Activated T-helper 9 cell treated with anti-CD3 and anti-CD28 coated beads, Interleukin-2, amount 50 U/mL, for 16 hours (primary cell): ENCODE measurements at places on chromosomes 7 and 10.
A peak's percentile ranks its signal among the peaks of the same experiment; 100 is the strongest.

DNA sequence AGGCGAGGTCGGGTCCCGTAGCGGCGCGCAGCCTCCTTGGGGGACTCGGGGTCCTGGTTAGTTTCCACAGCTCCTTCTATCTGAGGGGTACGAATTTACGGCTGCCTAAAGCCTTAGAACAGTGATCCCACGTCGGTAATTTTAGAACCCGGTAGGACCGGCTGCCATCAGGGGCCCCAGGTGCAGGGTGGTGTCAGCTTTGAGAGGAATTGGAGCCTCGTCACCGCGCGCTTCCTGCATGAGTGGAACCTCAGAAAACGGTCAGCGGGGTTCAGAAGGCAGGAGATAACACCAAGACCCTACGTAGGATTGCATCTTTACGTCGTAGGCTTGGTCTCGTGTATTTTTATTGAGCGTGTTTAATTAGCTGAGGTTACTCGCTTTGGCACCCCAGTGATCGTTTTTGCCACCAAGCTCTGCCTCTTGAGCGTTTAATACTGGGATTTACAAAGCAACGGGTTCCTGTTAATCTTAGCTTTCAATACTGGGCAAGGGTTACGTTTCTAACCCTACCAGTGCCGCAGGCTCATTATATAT is 443 bp downstream of the RNF32 start:
- DNase-seq = peak; percentile 21

DNA sequence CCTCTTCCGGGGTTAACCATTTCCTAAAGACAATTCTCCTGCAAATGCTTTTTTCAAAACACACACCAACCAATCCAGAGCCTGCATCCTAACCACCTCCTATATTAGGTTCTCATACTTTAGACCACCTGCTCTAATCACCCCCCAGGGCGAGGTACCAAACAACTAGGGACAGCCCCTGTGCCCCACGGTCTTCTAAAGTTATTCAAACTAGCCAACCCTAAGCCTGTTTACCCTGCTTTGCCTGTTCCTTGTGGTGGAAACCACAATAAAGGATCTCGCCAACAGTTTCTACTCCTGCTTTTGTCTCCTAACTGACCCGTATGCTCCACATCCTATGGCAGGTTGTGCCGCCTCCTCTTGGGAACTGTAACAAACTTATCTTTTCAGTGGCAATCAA is 21.1 kb downstream of the SP4 start:
- DNase-seq = no peak

DNA sequence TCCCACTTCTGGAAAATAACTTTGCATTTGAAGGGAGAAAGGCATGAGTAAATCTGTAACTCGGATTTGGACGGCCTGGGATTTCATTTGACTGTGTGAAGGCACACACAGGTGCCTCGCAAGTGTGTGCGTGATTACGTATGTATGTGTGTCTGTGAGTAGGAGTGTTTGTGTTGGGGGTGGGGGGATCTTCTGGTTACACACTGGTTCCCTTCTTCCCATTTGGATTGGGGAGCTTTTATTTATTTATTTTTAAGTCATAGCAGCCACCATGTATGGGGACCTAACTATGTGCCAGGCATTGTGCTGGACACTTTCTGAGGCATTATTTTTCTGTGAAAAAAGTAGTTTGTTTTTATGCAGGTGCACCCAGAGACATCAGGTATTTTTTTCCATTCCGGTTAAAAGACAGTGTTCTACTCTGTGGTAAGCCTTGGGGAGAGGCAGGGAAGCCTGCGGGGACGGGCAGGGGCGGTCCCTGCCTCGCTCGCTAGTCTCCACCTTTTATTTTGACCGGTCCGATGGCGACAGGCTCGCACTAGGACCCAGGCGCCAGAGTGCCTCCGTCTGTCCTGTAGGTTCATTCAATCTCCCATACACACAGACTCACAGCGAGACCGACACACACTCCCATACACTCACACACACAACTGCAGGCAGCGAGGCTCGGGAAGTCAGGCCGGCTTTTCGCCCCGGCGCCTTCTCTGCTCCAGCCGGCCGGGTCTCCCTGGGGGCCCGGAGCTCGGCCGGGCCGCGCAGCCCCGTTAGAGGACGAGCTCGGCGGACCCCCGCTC is at the start of gene MXI1:
Gene MXI1, plus strand, starts transcription at position 595 of the 794 bp plus-strand sequence. CDS start 204 bp downstream, outside the sequence.
- no peak for DNase-seq

DNA sequence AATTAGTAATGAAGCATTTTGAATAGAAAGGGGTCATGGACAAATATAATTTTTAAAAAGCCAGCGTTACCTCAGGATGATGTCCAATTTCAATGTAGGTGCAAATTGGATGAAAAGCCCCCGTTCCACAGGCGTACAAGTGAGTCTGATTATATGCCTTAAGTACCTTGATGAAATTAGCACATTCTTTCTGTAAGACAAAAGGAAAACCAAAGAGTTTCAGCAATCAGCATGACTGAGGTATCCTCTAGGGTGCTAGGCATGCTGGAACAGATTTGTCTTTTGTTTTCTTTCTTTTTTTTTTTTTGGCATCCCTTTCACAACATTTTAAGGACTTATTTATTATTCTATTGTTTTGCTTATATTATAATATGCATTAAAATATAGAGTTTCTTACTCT is 84.2 kb downstream of the SEMA3A start:
- DNase-seq = no peak

DNA sequence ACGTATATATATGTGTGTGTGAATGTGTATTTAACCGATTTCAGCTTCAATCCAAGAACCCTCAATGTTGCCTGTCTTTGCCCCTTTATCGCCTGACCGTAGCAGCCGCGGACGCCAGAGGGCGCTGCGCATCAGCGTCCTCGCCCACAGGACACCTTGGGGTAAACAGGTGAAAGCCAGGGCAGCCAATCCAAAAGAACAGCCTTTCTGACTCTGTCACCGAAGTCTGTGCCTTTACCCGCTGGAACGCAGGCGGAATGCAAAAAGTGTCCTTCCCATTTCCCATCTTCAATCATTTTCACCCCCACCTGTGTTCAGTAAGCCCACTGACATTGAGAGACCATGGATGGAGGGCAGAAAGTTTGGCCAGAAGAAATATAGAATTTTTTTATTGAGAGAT is 3.6 kb downstream of the NXPH1 start:
- DNase-seq = no peak

DNA sequence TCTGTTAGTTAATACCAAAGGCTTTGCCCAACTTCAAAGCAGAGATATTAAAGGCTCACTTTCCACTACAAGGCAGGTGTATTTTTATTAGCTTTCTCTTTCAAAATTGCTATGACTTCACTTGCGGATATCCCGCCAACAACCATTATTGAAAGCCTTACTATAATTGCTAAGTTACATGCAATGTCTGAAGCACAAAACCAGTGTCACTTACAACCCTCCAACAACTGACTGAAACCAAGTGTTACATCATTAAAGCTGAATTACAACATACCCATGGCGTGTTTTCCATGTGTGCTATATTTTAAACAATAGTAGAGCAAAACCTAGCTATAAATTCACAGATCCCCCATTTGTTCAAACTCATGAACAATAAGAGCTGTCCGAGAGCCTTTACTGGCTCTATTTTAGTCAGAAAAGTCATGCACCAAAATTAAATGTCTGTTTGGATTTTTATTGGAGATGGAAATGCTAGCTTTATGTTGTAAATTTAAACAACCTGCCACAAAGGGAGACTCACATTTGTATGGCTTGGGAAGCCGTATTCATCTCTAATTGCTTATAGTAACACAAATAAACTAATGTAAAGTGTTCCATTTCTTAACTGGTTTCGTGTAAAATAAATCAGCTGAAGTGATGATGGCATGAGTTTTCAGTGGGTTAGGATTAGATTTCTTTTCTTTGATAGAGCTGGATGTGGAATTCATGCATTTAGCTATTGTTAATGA is 227.1 kb downstream of the AGMO start:
- DNase-seq = no peak

- DNase-seq = no peak
Observed at GRCh38 chr10:44334621-44335184, 50.2 kb downstream of the CXCL12 start.

- DNase-seq = no peak
Observed at GRCh38 chr7:36970551-36971514, 246.5 kb upstream of the AOAH start.

DNA sequence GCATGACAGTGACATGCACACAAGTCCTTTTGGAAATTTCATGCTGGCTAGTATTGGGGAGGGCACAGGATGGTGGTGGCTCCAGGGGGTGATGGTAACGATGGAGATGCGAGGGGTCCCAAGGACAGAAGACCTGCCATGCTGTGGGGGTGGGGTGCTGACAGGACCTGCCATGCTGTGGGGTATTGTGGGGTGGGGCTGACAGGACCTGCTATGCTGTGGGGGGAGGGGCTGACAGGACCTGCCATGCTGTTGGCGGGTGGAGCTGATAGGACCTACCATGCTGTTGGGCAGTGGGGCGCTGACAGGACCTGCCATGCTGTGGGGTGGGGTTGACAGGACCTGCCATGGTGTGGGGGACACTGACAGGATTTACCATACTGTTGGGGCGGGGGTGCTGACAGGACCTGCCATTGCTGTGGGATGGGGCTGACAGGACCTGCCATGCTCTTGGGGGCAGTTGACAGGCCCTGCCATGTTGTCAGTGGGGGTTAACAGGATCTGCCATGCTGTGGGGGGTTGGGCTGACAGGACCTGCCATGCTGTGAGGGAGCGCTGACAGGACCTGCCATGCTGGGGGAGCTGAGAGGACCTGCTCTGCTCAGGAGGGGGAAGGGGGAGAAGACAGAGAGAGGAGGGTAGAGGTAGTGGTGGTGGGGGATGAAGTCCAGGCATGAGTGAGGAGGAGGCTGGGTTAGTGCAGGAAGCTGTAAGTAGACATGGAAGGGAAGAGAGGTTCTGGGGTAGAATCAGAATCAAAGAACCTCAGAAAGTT is 36.2 kb upstream of the RET start:
- no peak for DNase-seq

GRCh38 chr10:67549390-67549789 is 146.6 kb downstream of the CTNNA3 start:
- DNase-seq = no peak

GRCh38 chr7:107494315-107494751 is 24.5 kb downstream of the GPR22 start:
- no peak for DNase-seq

DNA sequence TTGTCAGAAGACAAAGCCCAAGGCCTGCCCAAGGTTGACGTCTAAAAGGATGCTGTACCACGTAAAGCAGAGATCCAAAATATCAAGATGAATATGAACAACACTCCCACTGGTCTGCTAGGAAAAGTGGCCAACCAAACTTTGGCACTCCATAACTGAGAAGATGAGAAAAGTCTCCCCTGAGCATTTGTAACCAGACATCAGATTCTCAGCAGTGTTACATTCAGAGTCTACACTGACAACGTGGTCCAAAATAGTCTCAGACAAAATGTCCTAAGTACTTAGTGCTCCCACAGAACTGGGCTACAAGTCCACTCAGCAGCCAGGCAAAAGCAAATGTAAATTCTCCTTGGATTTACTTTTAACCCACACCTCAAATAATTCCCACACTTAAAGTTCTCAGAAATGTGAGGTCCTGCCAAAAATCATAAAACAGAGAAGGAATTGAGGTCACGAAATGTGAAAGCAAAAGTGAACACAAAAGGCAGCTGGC is 185.1 kb upstream of the NOBOX start:
- DNase-seq = no peak

- DNase-seq = peak; percentile 60
Observed at GRCh38 chr10:133276435-133277201, at the start of gene ADAM8. ADAM8 (minus strand) TSS chr10:133276868; CDS start chr10:133276817, 51 bp downstream.

DNA sequence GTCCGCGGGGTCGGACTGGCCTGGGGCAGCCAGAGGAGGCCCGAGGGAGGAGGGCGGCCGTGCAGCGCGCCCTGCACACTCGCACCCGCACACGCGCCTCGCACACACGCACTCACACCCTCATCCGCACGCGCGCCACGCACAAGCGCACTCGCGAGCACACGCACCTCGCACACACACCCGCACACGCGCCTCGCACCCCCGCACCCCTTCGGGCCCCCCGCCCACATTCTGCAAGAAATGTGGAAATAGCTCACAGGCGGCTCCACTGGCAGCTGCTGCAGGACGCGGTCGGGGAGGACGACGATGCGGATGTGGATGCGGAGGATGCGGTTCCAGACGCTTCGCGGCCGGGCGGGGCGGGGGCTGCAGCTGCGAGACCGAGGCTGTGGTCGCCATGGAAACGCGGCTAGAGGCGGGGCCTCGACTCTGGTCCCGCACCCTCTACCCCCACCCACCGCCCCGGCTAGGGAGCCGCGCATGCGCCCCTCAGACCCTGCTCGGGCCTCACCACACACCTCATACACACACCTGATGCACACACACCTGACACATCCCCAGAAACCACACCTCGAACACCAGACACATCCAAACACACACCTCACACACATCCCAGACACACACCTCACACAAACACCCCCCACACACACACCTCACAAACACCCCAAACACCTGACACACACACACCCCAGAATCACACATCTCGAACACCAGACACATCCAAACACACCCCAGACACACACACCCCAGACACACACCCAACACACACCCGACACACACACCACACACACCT is at the start of gene CALY:
Gene CALY, minus strand, starts transcription at position 320 of the 793 bp plus-strand sequence. CDS start 7,907 bp downstream, outside the sequence.
- peak; percentile 76 for DNase-seq

GRCh38 chr10:37222046-37222445 is 96.6 kb downstream of the ANKRD30A start:
- no peak for DNase-seq
